SW480 (cell line): ENCODE measurements at places on chromosomes 5 and 9.

GRCh38 chr5:164475339-164475977 lies 970.0 kb downstream of the MAT2B start:
- peak; percentile 42 for DNase-seq

- no peak for DNase-seq
Measured at GRCh38 chr5:80054682-80055081, 19.5 kb downstream of the THBS4 start.

GRCh38 chr5:59034498-59035186 lies 451.8 kb downstream of the RAB3C start:
- DNase-seq, result peak; percentile 73

DNA sequence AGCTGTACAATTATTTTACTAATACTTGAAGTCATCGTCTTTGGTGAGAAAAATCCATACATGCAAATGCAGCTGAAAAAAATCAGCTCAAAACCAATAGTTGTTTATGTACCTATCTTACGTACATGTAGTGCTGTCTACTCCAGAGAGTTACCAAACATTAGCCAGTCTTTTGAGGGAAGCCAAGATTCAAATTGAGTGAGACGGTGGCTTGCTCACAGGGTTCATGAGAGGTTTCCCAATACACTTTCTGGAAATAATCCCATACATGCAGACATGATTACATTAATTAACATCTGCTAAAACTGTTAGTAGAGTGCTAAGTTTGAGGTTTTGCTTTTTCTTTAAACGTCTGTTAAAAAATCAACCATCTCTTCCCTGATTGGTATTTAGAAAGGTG lies 2.3 kb downstream of the C9orf72 start:
- DNase-seq, result no peak

DNA sequence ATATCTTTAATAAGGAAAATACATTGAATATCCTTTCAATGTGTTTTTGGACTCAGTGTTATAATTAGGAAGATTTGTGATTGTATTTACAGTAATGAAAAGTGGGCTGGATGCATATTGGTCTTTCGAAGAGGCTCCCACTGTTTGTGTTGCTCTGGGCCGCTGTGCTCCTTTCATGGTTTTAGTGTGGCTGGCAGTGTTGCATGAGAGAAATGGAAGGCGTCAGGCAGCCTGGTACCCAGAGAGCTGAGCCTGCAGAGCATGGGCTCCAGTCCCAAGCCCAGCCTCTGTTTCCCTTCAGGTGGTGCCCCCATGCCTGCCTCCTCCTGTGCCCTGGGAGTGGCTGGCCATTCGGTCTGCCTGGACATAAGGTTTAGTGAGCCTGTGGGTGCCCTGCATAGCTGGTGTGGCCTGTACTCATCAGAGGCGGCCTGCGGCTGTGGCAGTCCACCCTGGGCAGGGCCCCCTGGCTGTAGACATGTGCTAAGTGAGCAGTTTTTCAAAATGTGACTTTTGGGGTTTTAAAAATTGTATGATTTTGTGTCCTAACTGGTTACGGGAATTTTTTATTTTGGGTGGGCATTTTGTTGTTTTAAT lies 27.4 kb upstream of the FAM120AOS start:
- DNase-seq, result no peak

DNA sequence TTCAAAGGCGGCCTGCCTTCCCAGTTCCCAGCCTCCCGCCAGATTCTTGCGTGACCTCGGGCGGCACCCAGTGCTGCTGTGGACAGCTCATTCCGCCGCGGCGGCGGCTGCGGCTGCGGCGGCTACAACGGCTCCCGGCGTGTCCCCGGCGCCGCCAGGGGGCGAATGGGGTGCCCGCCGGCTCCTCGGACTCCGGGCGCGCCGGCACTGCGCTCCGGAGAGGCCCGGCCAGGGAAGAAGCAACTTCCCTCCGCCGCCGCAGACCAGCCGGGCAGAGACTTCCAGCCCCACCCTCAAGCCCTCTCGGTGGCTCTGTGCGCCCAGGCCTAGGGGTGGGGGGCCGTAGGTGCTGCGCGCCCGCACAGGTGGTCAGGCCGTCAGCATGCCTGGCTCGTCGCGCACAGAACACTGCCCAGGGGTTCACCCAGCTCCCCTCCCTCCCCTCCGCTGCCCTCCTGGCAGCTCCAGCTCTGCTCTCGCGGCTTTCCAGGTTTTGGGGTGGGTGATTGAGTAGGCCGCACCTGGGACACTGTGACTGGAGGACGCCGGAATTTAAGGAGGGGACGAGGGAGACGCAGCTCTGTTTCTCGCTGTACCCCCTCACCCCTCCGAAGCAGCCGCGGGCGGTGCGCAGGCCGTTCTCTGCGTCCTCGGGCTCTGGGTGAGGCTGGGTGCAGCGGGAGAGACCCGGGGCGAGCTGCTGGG lies 20.2 kb downstream of the IGIP start:
- peak; percentile 37 for DNase-seq
